Activated CD8-positive, alpha-beta memory T cell treated with anti-CD3 and anti-CD28 coated beads for 48 hours (primary cell): ENCODE measurements at places on chromosomes 6 and 20.

DNA sequence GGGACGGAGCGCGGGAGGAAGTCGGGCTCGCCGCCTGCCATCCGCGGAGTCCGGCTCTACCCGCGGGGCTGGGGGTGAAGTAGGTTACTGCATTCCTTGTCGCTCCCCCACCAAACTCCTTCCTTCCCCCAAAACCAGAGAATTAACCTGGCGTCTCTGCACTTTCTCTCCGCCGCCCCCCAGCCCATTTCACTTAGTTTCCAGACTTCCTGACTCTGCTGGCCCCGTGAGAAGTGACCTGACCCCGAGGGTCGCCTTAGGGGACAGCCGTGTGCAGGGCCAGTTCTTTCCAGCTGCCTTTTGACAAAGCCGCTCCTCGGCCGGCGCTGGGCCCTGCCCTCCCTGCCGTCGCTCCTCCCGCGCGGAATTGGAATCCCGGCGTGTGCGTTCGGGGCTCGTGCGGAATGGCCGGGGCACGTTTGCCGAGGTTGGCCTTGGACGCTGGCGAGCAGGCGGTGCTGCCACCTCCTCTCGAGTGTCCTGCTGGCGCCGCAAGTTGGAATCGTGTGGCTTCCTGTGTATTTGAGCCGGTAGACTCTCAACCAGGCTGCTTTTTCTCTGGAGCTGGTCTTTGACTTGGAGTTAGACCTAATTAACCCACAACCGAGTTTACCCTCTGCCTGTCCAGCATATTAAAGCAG is 650 bp downstream of the DCBLD1 start:
- DNase-seq = no peak

DNA sequence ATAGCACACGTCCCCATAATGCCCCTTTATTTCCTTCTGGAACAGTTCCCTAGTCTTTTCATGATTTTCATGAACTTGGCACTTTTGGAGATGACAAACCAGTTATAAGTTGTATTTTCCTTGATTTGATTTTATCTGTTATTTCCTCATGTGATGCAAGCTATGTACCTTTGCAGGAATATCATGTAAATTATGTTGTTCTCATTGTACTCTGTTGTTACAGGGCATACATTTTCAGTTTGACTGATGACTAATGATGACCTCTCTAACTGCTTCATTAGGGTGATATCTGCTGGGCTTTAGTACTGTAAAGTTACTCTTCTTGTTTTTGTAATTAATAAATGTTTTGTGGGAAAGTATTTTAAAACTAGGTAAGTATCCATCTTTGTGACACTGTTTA is 147.3 kb downstream of the ZFAND3 start:
- no peak for DNase-seq

DNA sequence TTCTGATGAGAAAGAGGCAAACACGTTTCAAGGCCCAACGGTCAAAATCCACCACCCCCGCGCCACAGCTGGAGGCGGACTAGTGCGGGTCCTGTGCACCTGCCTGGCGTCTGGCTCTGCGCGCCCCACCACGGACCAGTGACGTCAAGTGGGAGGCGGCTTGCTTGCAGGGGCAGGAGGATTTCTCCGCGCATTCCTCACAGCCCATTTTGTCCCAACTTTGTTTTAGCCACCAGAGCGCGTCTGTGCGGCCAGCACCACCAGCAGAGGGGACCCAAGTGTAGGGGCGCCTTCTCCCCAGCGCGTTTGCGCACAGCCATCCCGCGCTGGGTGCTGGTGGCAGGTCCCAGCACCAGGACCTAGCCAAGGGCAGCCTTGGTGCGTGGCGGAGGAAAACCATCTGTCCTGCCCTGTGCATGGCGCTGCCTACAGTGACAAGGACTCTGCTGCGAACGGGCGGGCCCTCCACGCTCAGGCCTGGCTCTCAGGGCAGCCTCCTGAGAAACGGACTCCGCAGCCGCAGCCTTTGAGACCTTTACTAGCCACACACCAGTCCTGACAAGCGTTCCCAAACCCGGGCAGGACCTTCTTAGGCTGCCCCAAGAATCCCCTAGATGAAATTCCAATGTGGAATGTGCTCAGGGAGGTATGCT is 194.8 kb upstream of the EXOC2 start:
- DNase-seq = no peak

GRCh38 chr20:41222296-41222695 is 85.0 kb downstream of the PLCG1 start:
- DNase-seq = no peak

DNA sequence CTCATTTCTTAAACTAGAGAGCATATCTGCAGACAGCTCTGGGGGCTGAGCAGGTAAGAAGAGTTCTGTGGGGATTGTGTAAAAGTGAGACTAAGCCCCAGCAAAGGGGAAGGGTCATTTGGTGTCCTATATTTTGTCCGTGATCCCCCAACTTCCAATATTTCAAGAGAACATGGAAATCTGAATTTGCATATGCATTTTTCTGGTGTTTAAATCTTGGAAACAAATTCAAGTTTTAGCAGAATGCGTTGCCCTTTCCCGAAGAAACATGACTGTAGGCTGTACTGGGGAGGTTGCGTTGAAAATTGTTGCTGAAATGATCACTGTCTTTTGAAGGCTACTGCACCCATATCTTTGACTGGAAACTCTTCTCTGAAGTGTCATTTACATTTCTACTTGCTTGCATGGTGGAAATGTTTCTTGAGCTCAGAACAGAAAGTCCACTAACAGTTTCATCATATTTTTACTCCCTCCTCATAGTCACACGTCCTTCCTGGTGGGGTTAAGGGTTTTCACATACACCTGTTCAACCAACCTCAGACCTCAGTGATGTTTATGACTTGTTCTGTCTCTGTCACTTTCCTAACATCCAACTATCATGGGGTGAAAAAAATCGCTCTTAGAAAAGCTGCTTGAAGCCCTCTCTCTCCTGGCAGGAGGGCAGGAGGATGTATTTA is 140.3 kb downstream of the BCAS1 start:
- DNase-seq = no peak

DNA sequence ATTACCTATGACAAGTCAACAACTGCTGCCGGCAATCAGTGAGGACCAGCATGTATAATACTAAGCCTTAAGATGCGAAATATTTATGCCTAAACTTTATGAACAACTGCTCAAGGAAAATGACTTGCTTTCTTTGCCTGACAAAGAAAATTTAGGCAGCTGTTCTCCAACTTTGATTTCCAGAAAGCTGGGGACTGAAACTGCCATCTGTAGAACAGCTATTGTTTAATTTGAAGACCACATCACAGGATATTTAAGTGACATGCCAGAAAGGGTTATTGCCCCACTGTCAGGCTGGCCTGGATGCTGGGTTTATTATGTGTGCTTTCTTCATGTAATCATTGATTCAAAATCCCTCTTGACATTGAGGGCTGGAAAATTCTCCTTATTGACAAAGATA is 153.9 kb upstream of the ENPP5 start:
- no peak for DNase-seq

DNA sequence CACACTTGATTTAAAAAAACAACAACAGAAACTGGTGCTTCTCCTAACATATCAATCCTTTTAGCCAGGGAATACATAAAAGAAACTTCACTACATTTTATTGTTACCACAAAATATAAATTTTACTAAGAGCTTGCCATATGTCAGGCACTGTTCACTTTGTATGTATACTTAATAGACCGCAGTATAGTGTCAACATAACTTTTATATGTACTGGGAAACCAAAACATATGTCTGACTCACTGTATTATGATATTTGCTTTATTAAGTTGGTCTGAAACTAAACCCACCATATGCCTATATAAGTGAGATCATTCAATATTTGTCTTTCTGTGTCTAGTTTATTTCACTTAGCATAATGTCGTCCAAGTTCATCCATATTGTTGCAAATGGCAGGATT is 108.4 kb downstream of the KLHL32 start:
- DNase-seq = no peak

GRCh38 chr20:2691127-2691526 is 1.5 kb upstream of the EBF4 start:
- DNase-seq = no peak

GRCh38 chr20:57153238-57153905 is 113.1 kb downstream of the BMP7 start:
- no peak for DNase-seq

DNA sequence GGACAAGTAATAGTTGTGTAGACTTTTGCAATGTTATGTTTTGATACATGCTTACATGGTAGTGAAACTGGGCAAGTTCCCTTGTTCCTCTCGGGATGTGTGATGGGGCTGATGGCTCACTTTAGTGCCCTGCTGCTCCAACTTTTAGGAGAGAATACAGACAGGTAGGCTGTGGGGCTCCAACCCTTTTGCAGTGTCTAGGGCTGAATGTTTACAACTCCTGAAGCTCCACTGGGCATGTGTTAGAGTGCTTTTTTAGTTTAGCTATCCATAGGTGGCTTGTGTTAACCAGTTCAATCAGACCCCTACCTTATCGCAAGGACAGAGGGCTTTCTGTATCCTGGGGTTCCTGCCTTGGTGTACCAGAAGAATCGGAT is 33.8 kb downstream of the SERPINB6 start:
- no peak for DNase-seq

- DNase-seq = peak; percentile 1
Observed at GRCh38 chr6:136549300-136550044, 750 bp downstream of the MAP7 start.

GRCh38 chr6:170227521-170227983 is 63.3 kb downstream of the DLL1 start:
- no peak for DNase-seq

DNA sequence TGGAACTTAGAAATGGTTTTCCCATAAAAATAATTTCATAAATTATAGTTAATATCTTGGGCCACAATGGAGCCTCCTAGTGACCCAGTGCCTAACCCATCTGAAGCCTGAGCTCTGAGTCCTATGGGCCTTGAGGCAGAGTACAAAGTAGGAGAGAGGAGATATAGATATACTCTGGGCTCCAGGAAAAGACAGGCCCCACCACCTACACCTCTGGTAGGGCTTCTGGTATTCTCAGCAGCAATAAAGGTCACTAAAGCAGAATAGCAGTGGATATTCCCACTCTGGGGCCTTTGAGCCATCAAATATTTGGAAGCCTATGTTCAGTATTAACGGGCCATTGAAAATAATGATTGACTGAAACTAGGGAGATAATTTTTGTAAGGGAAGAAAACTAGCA is 24.1 kb downstream of the CYP39A1 start:
- no peak for DNase-seq

DNA sequence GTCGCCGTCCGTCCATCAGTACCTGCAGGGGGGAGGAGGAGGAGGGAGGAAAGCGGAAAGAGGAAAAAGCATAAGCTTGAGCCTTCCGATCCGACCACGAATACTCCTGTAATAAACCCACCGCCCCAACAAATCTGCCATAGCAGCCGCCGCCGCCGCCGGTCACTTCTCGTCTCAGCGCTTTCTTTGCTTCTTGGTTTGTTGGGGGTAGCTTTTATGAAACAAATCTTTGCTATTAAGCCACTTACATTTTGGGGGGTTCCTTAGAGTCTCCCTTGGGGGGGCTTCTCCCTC is 277 bp downstream of the ADGRB3 start:
- no peak for DNase-seq

DNA sequence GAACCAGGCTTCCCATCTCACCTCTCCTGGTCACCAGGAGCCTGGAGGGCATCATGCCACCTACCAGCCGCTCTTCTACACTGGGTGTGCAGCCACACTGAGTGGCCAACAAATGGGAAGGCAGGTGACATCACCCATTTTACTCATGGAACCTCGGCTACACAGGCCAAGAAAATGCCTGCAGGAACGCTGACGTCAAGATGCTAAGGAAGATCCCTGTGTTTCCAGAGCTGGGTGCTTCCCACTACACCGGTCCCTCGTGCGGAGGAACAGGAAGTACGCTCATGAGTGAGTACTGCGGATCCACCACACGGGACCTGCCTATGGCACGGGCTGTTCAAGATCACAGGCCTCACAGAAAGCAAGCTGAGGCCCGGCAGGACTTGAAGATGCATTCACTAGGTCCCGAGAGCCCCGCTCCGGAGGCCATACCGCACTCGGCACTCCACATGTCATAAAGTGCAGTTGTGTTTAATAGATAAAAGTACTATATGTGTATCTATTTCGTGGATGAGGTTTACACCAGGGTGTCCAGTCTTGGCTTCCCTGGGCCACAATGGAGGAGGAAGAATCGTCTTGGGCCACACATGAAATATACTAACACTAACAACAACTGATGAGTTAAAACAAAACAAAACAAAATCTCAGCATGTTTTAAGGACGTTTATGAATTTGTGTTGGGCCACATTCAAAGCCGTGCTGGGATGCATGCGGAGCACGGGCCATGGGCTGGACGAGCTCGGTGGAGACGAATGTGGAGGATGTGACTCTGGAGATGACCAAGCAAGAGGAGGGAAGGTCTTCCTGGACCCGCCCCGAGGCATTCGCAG is 257.9 kb downstream of the THBS2 start:
- no peak for DNase-seq

GRCh38 chr20:62602550-62602949 is 39.8 kb upstream of the SLCO4A1 start:
- DNase-seq = no peak

- no peak for DNase-seq
Observed at GRCh38 chr20:45206725-45207124, at the start of gene SEMG1. Gene SEMG1, plus strand, starts transcription at chr20:45207033. Its CDS starts 21 bp downstream, at chr20:45207054.

GRCh38 chr6:161351858-161352257 is 78.0 kb upstream of the AGPAT4 start:
- DNase-seq = no peak
